ENCODE measurements at places on chromosomes 6 and 20.
A peak's percentile ranks its signal among the peaks of the same experiment; 100 is the strongest.

- DNase-seq = no peak
Observed at GRCh38 chr6:16746812-16747211, 14.4 kb downstream of the ATXN1 start.

- no peak for DNase-seq
Observed at GRCh38 chr6:169954977-169955376, 203.6 kb downstream of the ERMARD start.

- no peak for DNase-seq
Observed at GRCh38 chr6:163841326-163841725, 426.8 kb downstream of the QKI start.

DNA sequence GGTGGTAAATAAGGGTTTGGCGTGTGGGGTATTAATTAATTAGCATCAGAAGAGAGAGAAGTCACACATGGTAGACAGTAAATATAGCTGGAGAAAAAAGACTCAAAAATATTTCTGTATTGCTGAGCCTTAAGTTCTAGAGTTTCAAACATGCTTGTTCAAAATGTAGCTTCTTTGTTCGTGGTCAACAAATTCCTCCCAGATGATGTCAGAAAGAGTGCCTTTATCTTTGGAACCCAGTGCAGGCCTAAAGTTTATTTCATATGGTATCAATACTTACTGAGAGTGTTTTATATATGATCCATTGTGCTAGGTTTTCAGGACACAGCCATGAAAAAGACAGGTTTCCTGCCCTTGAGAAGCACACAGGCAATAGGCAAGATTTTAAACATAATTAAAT lies 18.3 kb downstream of the MARCKS start:
- no peak for DNase-seq

DNA sequence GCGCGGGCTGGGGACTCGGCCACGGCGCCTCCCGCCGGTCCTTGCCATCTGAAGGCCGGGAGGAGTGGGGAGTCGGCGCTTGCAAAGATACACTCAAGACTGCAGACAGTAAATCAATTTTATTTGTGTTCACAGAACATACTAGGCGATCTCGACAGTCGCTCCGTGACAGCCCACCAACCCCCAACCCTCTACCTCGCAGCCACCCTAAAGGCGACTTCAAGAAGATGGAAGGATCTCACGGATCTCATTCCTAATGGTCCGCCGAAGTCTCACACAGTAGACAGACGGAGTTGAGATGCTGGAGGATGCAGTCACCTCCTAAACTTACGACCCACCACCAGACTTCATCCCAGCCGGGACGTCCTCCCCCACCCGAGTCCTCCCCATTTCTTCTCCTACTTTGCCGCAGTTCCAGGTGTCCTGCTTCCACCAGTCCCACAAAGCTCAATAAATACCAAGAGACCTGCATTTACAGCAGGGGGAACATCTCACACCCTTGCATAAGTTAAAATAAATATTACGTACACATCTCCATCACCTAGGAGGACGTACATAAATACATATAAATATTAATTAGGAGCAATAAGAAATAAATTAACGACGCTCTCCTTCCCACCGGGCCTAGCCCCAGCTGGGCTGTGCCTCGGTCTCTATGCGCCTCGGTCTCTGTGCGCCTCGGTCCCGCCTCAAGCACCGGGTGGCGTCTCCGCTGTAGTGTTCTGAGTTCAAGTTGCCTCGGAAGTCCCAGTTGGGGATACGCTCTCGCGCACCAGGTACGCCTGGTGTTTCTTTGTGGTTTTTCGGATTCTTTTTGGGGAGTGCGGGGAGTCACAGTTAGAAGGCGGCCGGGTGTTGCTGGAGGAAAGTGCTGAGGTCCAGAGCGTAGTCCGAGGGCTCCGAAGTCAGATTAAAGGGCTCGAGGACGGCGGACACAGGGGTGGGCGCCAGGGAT lies 889 bp upstream of the FLOT1 start:
- DNase-seq = peak; percentile 54

DNA sequence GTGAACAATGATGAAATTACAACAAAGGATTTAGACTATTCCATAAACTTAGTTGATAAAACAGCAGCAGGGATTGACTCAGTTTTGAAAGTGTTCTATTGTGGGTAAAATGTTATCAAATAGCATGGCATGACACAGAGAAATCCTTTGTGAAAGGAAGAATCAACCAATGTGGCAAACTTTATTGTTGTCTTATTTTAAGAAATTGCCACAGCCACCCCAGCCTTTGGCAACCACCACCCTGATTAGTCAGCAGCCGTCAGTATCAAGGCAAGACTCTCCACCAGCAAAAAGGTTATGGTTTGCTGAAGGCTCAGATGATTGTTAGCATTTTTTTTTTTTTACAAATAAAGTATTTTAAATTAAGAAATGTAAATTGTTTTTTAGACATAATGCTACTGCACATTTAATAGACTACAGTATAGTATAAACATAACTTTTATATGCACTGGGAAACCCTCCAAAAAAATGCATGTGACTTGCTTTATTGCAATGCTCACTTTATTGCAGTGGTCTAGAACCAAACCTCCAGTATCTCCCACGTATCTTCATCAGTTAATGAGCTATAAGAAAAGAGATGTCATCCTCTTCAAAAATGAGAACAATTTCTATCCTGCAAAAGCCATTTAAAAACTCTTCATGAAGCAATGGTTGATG lies 162.7 kb downstream of the SOBP start:
- no peak for DNase-seq

GRCh38 chr20:48678421-48678820 lies 149.4 kb downstream of the PREX1 start:
- DNase-seq = no peak

Measured in tongue (tissue), 3 donors.